ENCODE measurements at places on chromosomes 7 and 10. TPM values are rescaled to one million over a fixed set of nuclear protein-coding genes. Genes with fewer than 3 reads are reported as not detected.
A peak's percentile ranks its signal among the peaks of the same experiment; 100 is the strongest.

DNA sequence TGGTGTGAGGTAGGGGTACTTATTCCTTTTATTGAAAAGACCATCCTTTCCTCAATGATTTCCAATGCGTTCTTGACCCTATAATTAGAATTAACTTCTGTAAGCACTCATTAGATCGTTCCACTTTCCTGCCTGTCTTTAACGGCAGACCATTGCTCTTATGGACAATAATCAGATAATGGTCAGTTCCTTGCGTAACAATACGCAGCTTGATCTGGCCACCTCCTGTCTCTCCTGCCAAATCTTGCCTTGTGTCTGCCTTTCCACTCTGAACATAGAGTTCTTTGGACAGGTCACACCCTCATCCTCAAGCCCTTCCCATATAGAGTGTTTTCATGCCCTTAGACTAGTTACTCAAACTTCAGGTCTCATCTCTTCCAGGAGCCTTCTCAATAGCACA is 2.4 kb upstream of the WIPI2 start:
- H3K4me1 ChIP-seq, result peaks cover 17% of the 10 kb centered on the region
- no peak for DNase-seq
- H3K36me3 ChIP-seq, result peaks cover 4% of the 10 kb centered on the region
- H3K4me3 ChIP-seq, result no peak overlapping the region
- H3K27ac ChIP-seq, result no peak overlapping the region

DNA sequence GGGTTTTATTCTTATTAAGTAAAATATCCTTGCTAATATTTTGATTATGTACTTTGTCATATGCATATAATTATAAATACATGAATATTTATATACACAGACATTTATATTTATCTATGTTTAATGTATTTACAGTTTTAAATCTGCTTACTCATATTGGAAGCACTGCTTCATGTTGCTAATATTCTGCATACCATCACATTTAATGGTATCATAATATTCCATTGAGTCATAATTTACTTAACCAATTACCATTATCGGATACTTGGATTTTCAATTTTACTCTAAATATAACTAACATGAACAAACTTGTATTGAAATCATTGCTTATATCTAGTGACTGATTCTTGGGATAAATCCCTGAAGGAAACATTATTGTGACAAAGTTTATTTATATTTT is 155.2 kb downstream of the MBL2 start:
- H3K4me3 ChIP-seq, result no peak overlapping the region
- H3K4me1 ChIP-seq, result no peaks in the 10 kb centered on the region
- H3K27me3 ChIP-seq, result no peaks in the 10 kb centered on the region
- H3K27ac ChIP-seq, result no peak overlapping the region
- H3K36me3 ChIP-seq, result no peaks in the 10 kb centered on the region

DNA sequence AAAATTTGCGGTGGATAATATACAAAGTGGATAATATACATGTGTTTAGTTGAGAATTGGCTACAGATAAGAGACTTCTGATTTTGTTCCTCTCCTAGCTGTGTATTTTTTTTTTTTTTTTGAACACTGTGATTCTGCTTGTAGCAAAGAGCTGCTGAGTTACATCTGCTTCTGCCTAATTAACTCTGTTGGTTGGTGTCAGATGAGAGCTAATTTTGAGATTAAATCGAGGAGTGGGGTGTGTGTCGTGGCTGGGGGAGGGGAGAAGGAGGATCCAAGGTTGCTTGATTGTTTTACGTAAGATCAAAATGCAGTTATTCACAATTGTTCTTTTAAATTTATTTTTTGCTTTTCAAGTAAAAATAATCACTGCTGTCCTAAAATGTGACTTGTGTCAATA is 11.3 kb downstream of the KAT6B start:
- H3K27ac ChIP-seq, result no peak overlapping the region
- H3K27me3 ChIP-seq, result no peaks in the 10 kb centered on the region
- H3K4me3 ChIP-seq, result no peak overlapping the region

DNA sequence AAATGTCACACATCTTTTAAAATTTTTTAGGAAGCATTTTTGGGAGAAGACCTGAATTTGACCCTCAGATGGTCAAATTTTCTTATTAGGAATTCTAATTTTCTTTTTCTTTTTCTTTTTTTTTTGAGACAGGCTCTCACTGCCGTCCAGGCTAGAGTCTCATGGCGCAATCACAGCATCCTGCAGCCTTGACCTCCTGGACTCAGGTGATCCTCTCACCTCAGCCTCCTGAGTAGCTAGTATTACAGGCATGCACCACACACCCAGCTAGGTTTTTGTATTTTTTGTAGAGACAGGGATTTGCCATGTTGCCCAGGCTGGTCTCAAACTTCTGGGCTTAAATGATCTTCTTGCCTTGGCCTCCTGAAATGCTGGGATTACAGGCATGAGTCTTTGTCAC is 65.4 kb downstream of the AKAP9 start:
- H3K27me3 ChIP-seq, result no peaks in the 10 kb centered on the region
- H3K4me1 ChIP-seq, result no peaks in the 10 kb centered on the region
- peaks cover 81% of the 10 kb centered on the region for H3K36me3 ChIP-seq

- H3K27ac ChIP-seq, result no peak overlapping the region
- no peak overlapping the region for H3K4me3 ChIP-seq
- H3K4me1 ChIP-seq, result peaks cover 18% of the 10 kb centered on the region
- no peaks in the 10 kb centered on the region for H3K36me3 ChIP-seq
- DNase-seq, result no peak
- H3K27me3 ChIP-seq, result no peaks in the 10 kb centered on the region
Measured at GRCh38 chr7:68629-69028, 123.7 kb upstream of the FAM20C start.

The HDAC9 gene
- 14.6 TPM for total RNA-seq

GRCh38 chr10:109587366-109587765 is 335.9 kb downstream of the XPNPEP1 start:
- H3K36me3 ChIP-seq, result no peaks in the 10 kb centered on the region
- peaks cover 6% of the 10 kb centered on the region for H3K4me1 ChIP-seq
- H3K27ac ChIP-seq, result no peak overlapping the region
- no peaks in the 10 kb centered on the region for H3K27me3 ChIP-seq

GRCh38 chr10:50387007-50387731 is 135.9 kb upstream of the ASAH2 start:
- H3K27me3 ChIP-seq, result no peaks in the 10 kb centered on the region

The SYT15B gene
- total RNA-seq, result 0.32 TPM

DNA sequence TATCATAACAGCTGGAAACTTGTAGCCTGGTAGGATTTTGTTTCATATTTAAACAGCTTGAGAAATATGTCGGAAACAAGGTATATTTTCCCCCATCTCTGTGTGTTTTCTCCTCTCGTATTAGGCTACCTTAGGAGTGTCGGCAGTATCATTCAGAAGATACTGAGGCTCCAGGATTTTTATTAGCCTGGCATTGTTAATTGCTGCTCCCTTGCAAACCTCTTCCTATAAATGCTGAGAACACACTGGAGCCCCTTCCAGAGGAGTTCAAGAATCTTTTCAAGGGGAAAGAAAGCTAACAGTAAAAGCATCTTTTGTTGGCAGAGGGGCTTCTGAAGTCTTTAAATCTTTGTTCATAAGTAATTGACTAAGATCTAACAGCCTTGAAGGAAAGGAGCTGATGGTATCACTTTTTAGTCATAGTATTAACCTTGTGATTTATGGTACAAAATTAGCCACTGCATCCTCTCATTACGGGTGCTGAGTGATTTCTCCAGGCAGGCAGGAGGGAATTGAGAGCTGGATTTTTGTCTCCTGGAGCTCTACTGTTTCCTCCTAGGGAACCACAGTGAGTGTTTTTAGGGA is 998.7 kb downstream of the LRMDA start:
- DNase-seq, result no peak
- peaks cover 57% of the 10 kb centered on the region for H3K4me1 ChIP-seq
- H3K36me3 ChIP-seq, result no peaks in the 10 kb centered on the region
- no peak overlapping the region for H3K4me3 ChIP-seq
- H3K27ac ChIP-seq, result no peak overlapping the region

GRCh38 chr7:159103382-159104187 is 41.1 kb downstream of the VIPR2 start:
- peaks cover 28% of the 10 kb centered on the region for H3K36me3 ChIP-seq
- peaks cover 15% of the 10 kb centered on the region for H3K4me1 ChIP-seq
- peak; percentile 3 for DNase-seq
- H3K4me3 ChIP-seq, result no peak overlapping the region

The C10orf120 gene
- total RNA-seq, result not detected

DNA sequence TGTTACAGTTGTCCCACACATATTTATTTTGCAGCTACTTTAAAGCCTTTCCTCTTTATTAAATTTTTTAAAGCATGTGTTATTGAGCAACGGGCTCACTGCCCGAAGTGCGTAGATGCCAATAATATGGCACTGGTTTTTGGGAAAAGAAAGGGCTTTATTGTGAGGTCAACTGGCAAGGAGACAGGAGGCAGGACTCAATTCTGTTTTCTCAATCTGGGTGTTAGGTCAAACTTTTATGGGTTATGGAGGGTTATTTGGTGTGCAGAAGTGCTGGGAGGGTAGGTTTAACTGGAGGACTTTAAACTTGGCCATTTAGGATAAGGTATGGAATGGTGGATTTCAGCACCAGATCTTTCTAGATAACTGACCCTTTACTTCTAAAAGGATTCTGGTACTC is 183.6 kb downstream of the LRRC4 start:
- H3K4me3 ChIP-seq, result no peak overlapping the region
- H3K27ac ChIP-seq, result peak overlapping the region; percentile 50
- H3K36me3 ChIP-seq, result peaks cover 2% of the 10 kb centered on the region
- H3K4me1 ChIP-seq, result peaks cover 19% of the 10 kb centered on the region

GRCh38 chr7:113793171-113793570 is 125.6 kb downstream of the PPP1R3A start:
- no peaks in the 10 kb centered on the region for H3K36me3 ChIP-seq
- H3K27ac ChIP-seq, result no peak overlapping the region
- no peak overlapping the region for H3K4me3 ChIP-seq
- no peak for DNase-seq
- H3K4me1 ChIP-seq, result peaks cover 7% of the 10 kb centered on the region
